T-helper 1 cell (primary cell): ENCODE measurements at places on chromosomes 7 and 10.

- DNase-seq: no peak
Observed at GRCh38 chr10:44263771-44264170, 121.1 kb downstream of the CXCL12 start.

DNA sequence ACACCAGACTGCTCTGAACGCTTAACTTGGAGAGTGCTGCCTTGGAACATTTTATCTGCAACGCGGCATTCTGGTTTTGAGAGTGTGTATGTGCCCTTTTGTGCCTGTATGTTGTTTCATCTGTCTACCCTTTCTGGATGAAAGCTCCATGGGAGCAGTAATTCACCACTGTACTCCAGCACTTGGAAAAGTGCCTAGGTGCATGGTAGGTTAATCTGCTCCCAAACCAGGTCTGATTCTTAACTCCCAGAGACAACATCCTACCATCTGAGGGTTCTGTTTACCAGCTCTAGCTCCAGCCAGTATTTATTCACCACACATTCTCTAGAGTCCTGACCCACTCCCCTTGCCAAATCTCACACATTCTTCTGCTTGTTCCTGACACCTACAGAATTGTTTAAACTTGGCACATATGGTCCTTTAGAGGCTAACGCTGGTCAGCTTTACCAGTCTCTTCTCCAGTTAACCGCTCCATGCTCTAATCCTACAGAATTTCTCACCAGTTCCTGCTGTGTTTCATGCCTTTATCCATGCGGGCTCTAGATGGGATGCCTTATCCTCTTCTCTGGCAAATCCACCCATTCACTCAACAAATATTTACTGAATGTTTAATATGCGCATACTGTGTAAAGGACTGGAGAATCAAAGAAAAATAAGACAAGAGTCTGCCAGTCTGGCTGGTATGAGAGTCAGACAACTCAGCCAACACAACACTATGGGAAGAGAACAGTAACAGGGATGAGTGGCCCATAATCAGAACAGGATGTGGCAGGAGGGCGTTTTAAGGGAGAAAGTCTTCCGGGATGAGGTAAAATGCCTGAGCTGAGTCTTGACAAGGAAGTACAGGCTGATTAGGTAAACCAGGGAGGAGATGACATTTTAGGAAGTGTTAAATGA lies 46.3 kb downstream of the MTPN start:
- no peak for DNase-seq

GRCh38 chr10:12735843-12736462 lies 265.6 kb downstream of the CCDC3 start:
- no peak for DNase-seq

DNA sequence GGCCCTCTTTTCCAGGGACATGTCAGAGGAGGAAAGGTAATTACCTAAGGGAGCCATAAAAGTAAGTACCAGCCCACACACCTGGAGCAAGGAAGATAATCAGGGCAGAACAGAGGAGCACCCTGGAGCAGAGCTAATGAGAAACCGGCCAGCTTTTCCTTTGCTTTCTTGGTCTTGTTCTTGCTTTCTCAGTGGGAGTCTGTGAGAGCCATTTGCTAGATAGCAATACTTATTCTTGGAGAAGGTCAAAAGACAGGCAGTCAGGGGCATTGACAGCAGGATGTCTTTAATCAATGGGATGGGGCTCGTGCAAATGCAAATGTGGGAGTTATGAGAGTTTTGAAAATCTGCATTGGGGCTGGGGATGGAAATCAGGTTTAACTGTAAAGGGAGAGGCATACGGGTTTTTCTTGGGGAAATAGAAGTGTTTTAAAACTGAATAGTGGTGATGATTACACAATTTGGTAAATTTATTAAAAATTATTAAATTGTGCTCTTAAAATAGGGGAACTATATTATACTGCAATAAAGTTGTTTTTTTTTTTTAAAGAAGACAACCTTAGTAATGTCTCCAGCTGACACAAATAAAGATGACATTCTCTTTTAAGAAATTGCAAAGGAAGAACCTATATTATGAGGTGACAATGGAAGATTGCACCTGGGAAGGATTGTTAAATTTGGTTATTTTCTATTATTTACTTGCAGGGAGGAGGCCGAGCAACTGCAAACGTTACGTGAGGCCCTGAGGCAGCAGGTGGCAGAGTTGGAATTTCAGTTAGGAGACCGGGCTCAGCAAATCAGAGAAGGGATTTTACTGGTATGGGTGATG lies 35.6 kb upstream of the PPP1R17 start:
- no peak for DNase-seq

DNA sequence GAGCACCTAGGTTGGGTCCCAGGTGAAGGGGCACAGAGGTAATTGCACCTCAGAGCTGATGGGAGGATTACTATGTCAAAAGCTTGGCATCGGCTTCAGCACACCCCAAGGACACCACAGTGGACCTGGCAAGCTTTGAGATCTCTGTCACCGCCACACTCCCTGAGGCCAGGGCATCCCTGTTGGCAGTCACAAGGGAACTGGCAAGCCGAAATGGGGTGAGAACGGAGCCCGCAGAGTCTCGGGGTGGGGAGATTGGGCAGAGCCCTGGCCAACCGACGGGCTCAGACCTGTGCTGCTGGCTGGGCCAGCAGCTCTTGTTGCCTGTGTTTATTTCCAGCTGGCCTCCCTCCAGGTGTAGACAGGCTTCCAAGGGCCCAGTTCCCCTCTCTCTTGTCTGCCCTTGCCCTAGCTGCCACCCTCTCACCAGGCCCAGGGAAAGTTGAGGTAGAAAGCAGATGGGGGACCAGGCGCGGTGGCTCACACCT lies 2.5 kb downstream of the HSPB1 start:
- no peak for DNase-seq

DNA sequence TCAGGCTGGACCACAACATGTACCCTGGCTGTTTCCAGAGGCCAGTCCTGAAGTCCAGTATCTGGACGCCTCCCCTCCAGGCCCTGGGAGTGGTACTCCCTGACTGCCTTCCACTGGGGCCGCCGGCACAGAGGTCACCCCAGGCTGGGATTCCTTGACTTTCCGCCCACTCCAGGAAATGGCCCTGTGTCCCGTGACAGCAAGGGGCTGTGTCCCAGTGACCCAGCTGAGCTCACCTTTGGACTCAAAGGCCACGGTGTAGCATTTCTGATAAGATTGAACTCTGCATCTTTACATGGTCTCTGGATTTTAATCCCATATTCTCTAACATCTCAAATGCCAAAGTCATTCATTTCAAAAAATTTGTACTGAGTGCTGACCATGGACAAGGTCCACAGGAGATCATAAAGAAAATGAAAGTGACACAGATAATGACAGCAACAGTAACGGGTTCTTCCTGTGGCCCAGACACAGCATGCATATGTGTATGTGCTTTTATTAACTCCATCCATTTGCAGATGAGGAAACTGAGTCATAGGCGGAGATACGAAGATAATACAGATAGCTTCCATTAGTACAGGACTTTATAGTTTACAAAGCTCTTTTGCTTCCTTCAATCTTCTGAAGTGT lies 5.4 kb downstream of the ADAMTS14 start:
- DNase-seq: no peak

- no peak for DNase-seq
Observed at GRCh38 chr10:108753326-108753725, 1170.0 kb downstream of the XPNPEP1 start.

GRCh38 chr7:13236026-13236425 lies 548.6 kb downstream of the ARL4A start:
- no peak for DNase-seq

DNA sequence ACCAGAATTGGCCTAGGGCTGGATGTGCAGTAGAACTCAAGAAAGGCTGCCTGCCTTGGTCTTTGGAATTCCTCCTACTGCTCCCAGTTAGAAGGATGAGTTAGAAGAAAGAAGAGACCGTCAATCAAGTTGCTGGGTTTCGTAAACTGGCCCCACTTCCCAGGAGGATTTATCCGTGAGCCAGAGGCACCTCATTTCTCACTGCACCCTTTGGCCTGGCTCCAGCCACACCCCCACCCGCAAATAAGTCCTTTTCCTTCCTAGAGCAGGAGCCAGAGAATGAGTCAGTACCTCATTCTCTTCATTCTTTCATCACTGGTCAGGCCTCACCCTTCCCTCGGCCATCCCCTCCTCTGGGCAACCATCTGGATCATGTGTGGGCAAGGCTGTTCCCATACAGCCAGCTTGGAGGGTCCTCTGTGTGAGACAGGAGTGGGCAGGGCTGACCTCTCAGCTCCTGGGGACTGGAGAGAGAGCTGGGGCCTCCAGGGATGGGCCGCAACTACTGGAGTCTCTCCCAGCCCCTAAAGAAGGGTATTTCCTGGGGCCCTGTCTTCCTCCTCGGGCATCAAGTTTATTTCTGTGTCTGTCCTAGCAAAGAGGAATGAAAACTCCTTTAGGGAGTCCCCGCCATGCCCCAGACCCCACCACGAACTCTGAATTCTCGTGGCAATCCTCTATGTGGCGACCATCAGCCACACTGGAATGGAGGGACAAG lies 87.2 kb upstream of the DUSP5 start:
- DNase-seq: no peak

- no peak for DNase-seq
Observed at GRCh38 chr10:77190291-77190690, 447.3 kb downstream of the KCNMA1 start.

DNA sequence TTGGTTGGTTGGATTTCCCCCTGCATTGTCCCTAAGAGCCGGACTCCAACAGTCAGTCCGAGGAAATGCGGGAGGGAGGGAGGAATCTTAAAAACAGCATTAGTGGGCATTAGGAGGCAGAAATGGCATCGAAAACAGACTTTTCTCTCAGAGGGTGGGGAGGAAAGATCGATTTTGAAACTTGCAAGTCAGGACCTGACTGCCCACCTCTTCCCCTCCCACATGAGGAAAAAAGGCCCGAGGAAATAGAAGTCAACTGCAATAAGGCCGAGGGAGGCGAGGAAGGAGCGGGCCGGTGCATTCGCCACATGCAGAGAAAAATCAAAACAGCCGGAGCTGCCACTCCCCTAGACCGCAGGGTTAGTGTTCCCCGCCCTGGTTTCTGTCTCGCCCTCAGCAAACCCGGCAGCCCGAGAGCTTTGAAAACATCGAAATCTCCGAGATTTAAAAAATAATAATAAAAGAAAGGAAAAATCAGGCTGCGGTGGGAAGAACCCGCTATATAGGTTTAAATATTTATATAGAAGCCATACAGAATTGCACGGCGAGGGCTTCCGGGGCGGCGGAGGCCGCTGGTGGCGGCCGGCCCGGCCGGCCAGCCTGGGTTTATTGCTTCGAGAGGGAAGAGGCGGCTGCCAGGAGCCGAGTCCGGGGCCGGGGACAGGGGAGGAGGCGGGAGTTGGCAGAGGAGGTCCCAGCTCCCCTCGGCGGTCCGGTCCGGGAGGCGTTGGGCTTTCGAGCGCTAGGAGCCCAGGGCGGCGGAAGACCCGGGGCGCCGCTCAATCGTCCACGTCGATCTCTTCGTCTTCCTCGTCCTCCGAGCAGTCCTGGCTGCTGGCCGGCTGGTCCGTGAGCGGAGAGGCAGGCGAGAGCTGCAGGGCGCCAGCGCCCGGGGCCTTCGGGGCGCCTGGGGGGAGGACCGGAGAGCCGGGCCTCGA lies 2.5 kb downstream of the LBX1 start:
- DNase-seq: no peak

- DNase-seq: no peak
Observed at GRCh38 chr10:48448796-48449195, 142.3 kb downstream of the MAPK8 start.

GRCh38 chr7:138937484-138937883 lies 43.7 kb downstream of the KIAA1549 start:
- no peak for DNase-seq

- DNase-seq: no peak
Observed at GRCh38 chr10:58622246-58622645, 109.6 kb downstream of the BICC1 start.

DNA sequence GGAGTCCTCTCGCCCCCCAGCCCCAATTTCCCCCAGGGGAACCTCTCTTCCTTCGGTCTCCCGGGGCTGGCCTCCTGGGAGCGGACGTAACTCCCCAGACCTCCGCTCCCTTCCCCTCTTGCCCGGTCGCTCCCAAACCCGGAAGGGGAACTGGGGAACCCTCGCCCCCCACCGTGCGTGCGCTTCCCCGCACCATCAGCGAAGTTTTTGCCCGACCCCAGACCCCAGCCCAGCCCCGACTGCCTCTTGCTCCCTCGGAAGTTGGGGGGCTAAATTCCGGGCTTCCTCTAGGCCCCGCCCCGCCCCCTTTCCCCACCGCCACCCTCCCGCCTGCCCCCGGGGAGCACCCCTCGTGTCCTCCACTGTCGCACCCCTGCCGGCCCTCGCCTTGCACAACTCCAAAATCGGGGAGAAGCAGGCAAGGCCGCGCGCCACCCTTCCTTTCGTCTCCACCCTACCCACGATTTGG lies 436 bp downstream of the GNB2 start:
- DNase-seq: peak; percentile 37

GRCh38 chr10:5259952-5260578 lies 63.4 kb downstream of the AKR1C4 start:
- DNase-seq: no peak

DNA sequence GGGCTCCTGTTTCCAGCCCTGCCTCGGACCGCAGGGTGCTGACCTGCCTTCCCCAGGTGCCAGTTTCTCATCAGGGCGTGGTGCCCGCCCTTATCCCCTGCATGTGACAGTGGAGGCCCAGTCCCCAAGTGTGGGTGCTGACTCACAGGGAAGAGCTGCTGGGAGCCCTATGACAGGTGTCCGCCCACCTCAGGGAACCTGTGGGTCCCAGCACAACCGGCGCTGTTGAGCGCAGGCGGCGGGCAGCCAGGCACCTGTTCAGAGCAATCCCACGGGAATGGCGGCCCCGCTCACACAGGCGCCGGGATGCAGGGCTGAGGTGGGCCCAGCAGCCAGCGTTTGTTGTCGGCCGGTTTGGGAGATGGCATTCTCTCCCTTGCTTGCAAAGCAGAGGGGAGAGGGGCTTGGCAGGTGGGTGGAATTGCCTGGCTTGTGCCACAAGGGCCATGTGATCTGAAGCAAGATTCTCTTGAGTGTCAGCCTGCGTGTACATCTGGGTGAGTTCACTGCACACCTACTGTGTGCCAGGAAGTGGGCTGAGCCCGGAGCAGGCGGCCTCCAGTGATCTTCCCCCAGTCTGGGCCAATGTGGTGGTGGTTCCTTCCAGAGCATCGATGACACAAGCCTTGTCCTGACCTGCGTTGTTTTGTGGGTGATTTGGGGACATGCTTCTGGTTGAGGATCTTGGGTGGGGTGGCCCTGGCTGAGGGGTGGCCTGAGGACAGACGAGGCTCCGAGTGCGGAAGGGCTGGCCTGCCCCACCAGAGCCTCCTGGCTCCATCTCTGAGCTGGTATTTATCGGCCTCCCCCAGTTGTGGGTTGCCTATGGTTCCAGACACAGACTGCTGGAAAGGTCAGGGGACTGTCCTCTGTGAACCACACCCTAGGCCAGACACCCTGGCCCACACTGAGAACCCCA lies 2.4 kb downstream of the PWWP2B start:
- no peak for DNase-seq

GRCh38 chr10:131806646-131807317 lies 94.0 kb upstream of the PPP2R2D start:
- DNase-seq: no peak

DNA sequence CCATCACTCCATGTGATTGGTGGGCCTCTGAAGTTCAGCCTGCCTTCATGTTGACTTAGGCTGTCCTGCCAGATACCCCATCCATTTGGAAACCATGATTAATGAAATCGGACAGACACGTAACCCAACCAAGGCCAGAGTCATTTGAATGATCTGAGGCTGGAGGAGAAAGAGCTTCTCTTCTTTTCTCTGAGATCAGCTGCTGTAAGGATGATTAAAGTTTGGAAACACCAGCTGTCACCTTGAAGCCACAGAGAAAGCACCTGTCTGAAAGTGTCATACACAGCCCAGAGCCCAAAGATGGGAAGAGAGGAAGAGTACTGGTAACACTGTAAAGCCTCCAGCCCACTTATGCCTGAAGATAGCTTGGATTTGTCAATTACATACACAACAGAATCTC lies 22.9 kb downstream of the NEBL start:
- no peak for DNase-seq
